ENCODE measurements at places on chromosomes 11 and 22.

GRCh38 chr11:102393272-102393730 lies 46.3 kb downstream of the BIRC2 start:
- DNase-seq: no peak

- DNase-seq: no peak
Measured at GRCh38 chr22:32465661-32466060, 1.4 kb upstream of the BPIFC start.

GRCh38 chr11:126707498-126707897 lies 293.1 kb downstream of the KIRREL3 start:
- DNase-seq: no peak

GRCh38 chr22:21446128-21446826 lies 20.9 kb upstream of the TMEM191C start:
- no peak for DNase-seq

GRCh38 chr22:46090036-46090591 lies 60.2 kb upstream of the PPARA start:
- DNase-seq: no peak

DNA sequence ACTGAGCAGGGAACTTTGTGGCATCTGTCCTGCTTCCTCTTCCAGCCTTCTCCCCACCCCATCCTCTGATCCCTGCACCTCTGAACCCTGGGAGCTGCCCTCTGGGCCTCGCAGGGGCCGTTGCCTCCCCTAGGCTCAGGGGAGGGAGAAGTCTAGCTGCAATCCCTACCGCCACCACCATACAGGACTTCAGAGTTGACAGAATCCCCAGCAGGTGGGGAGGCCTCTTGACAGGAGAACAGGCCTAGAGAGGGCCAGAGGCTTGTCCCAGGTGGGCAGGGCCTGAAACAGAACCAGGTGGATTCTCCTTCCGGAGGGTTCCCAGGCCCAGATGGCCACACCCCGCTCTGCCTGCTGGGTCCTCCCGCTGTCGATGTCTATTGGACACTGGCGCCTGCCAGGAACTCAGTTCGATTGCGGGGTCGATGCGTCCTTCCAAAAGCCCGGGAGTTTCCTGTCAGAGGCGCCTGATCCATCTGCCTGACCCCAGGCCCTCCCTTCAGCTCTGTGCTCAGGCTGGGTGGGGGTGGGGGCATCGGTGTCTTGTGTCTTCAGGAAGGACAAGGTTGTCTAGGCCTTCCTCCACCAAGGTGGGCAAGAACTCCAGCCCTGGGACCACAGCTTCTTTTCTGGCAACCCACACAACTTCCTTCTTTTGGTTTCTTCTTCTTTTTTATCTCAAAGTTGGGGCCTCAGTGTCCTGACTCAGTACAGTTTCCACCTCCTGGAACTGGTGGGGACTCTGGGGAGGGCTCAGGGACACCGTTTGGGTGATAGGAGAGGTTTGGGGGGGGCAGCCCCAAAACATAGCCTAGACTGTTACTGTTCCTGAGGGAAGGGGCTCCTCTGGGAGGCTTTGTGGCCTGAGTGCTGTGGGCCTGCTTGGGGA lies 6.4 kb downstream of the STARD10 start:
- DNase-seq: no peak

DNA sequence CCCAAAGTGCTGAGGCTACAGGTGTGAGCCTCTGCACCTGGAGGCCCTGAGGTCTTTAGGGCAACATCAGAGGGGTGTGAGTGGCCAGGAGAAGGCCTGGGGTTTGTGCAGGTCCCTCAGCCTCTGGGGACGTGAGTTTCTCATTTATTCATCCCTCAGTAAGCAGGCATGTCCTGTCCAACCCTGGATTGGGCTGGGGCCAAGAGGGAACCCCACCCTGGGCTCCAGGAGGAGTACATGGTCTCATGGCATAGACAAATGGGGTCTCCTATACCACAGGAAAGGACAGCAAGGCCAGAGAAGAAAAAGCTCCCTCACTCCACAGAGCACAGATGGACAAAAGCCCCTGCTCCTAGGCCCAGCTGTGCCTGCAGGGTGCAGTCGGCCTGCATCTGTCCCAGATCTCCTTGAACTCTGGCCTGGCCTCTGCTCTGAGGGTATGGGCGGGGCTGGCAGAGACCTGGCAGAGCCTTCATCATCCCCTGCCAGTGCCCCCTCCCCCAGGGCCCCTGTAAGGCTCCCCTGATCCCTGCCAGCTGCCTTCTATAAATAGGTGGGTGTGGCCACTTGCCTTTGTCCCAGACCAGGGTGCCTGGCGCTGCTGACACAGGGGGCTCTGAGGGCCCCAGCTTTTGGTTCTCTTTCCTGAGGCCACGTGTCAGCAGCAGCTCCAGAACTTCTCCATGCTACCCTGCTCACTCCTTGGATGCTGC lies 34.6 kb downstream of the A4GALT start:
- DNase-seq: no peak

DNA sequence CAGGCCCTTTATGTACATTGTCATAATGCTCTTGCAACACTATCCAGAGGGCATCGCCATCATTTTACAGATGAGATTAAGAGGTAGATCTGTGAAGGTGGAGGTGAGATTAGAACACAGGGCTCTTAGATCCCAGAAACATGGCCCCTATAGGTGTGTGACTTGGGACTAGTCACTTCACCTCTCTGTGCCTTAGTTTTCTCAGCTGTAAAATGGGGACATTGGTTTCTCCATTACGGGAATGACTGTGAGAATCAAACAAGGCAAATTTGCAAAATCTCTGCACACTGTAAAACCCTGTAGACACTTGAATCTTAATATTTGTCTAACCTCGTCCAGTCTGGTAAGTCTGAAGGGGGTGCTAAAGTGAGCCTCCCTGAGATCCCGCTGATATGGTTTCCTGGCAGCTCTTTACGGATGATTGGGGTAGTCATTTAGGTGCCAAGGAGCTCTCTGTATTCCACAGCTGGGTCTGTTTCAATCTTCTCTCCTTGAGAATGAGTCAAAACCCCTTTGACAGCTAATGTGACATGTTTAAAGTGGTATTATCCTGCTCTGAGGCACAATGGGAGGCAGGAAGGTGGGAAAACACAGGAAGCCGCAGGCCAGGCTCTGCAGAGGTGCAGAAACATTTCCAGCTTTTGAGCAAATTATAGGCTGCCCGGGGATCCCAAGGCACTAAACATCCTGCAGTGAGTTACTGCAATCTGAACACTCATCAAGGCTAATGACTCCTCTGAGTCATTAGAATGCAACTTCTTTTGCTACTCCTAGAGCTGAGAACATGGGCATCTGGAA lies 140.8 kb downstream of the CCDC81 start:
- DNase-seq: no peak

- no peak for DNase-seq
Measured at GRCh38 chr11:120401506-120401905, 65.3 kb downstream of the ARHGEF12 start.

Data from central memory CD8-positive, alpha-beta T cell (primary cell).